NCI-H446 treated with DMSO at 0.1 percent for 48 hours (cell line): ENCODE measurements at places on chromosomes 1 and 21.
A peak's percentile ranks its signal among the peaks of the same experiment; 100 is the strongest.

- peak; percentile 8 for DNase-seq
These were observed 116.3 kb upstream of the CACYBP start for GRCh38 chr1:174883409-174883808.

DNA sequence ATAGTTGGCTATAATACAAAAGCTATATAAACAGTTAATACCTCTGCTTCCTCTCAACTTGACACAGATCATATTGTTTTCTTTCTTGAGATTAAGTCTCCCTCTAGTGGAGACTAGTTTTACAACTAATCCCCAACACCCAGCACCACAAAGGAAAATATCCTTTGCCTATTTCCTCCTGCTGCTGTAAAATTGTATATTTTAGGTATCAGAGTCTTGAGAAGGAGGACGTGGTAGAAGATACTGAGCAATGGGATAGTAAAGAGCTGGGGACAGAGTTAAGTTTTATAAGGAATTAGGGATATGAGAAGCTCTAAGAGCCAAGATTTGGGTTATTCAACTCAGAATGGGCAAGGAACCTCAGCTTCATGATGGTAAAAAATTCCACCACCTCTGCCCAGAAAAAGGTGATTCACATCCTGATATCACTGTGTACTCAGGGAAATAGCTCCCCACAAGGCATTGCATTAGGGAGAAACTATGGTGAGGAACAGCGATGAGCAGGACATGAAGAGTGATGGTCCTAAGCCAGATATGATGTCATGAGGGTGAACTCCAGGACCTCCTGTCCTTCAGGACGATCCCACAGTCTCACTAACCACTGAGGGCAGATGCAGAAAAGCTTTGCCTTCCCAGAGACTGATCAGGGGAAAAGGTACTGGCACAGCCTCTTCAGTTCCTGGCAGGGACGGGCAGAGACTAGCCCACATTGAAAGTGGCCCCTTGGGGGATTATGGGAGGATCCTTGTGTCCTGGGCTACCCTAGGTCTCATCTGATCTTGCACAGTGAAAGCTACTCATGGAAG is 14.7 kb upstream of the CFAP126 start:
- peak; percentile 58 for DNase-seq

- DNase-seq, result no peak
These were observed 3.1 kb upstream of the UBE2G2 start for GRCh38 chr21:44804762-44805161.

DNA sequence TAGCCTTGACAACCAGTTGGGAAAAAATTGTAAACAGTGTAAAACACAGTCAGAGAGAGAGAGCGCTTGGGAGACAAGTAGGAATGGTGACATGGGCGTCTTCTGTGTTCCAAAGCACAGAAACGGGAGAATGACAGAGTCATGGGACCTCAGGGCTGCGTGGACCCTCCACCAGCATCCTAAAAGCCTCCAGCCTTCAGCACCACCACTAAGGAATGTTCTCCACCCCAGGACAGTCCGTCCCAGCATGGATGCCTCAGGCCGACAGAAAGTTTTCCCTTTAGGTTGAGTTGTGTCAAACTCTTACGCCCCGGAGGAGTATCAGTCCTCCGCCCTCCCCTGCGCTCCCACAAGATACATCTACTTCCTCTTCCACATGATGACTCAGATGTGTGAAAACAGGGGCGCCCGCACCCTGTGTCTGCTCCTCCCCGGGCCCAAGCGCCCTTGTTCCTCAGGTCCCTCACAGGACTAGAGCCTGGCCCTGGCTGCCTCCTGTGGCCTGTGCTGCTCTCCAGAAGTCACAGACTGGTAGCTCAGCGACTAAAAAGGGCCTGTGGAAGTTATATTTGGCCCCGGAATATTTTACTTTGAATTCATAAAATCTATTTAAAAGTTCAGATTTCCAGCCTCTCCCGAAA is 63.9 kb upstream of the EFHD2 start:
- no peak for DNase-seq

DNA sequence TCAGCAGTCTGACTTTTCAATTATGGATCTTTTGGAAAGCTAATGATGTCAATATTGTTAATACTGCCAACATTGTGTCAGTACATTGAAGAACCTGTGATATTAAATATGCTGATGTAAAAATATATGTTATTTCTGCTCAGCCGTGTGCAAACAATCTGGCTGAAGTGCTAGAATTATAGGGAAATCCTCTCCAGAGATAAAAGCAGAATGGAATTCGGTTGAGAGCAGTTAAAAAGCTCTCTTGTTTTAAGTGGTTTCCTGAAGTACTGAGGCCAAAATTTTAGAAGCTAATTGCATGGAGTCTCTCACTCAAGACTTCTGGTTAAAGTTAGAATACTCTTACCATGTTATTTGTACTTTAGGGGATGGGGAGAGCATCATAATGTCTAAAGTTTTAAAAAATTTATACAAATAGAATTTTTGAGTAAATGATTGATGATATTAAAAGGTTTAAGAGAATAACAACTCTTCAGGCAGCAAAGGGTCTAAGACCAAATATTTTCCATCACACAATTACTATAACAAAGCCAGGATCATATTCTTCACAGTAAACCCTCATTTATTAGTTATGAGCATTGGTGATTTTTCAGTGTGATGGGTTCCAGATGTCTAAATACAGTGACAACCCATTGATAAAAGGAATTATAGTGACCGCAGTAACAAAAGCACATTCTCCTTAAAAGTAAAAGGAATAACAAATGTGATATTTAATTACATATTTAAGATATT is 834.2 kb upstream of the CXADR start:
- peak; percentile 15 for DNase-seq

DNA sequence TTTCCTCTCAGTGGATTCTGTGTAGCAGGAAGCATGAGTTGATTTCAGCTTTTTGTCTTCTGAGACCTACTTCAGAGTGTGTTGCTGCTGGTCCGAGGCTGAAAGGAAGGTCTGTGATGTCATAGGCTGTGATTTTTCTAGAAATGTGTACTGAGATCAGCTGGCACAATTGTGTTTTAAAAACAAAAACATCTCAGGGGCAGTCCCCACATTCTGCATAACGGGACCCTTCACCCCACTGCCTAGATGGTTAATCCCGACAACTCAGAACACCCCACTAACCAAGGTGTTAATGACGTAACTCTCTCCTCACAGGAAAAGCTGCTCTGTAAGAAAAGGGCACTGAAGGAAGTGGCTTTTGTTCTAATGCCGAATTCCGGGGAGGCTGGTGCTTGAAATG is 59.8 kb upstream of the PPP2R5A start:
- DNase-seq, result no peak

DNA sequence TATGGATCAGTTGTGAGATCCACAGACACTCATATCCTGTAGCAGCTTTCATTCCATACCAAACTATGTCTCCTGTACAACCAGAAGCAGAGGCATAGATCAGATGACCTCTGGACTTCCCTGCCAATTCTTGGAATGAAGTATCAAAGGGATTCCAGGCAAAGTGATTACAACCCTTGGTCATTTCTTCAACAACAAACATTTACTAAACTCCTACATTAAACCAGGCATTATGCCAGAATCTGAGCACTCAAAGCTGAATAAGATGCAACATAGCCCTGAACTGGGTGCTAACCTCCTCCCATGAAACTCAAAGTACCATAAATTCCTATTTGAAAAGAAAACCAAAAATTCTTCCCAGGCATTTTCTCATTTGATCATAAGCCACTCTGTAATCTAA is 121.2 kb upstream of the SGIP1 start:
- no peak for DNase-seq

DNA sequence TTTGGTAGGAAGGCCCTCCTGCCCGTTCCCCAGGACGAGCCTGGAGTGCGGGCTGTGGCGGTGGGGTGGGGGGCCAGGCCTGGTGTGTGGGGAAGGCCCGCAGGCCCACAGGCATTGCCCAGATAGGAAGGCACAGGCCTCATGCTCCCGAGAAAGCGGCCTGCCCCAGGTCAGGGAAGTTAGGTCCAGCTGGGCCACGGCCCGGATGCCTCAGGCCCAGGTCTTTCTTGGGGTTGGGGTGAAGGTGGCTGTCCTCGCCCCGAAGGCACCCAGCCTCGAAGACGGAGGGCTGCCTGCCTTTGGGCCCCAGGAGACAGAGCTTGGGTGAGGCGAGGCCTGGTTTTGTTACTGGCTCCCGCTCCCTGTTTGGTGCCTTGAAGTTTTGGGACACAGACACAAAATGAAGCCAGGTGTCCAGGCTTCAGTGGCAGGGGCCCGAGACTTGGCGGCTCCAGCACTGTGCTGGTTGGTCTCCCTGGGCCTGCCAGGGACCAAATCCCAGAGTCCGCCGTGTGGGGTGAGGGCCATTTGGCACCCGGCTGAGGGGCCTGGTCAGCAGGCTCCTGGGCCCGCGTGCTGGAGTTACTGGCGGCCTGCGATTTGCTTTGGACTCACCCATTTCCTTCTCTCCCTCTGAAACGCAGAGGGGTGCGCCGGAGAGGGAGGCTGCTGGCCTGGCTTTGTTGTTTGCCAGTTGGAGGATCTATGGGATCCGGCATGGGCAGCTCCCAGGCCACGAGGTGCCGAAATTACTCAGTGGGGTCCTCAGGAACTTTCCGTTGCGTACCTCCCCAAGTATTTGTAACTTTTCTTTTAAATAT is 2.0 kb downstream of the SKI start:
- DNase-seq, result no peak

- peak; percentile 79 for DNase-seq
These were observed 11.9 kb downstream of the KIF21B start for GRCh38 chr1:201011616-201012015.

GRCh38 chr1:92244376-92244775 is 26.7 kb downstream of the C1orf146 start:
- DNase-seq, result no peak

- no peak for DNase-seq
These were observed 2.7 kb downstream of the GRHL3 start for GRCh38 chr1:24321697-24322469.

GRCh38 chr1:33853431-33853830 is 10.4 kb upstream of the HMGB4 start:
- DNase-seq, result no peak

- DNase-seq, result no peak
These were observed 4.4 kb upstream of the LGR6 start for GRCh38 chr1:202189001-202189790.

DNA sequence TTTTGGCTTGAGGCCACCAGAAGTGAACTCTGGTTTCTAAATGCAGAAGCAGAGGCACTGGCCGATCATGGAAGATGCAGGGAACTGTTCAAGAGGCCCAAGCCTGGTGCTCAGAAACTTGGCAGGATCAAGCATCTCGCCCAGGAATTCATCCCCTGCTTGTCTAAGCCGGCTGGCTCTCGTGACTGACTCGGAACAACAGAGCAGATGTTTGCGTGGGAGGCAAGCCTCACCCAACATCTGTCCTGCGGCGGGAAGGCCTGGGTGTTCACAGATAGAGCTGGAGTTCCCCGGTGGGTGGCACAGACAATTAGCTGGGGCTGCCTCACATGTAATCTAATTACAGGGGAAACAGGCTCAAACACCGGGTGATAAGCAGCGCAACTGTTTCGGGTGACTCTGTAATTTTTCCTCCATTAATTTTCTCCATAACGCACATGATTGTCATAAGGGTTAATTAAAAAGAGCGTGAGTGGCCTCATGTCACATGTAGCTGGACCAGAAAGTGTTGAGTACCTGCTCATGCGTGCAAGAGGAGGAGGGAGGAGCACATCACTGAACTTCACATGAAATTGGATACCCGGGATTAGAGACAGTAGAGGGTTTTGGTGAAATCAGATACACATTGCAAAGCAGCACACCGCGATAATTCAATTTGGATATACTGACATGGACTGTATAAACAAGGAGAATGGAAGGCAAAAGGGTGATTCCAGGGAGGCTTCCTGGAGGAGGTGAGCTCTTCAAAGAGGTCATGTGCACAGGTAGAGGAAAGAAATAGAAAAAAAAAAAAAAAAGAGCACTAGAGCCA is 180.0 kb downstream of the ETS2 start:
- DNase-seq, result no peak

- DNase-seq, result no peak
These were observed 4.0 kb downstream of the HAO2 start for GRCh38 chr1:119372503-119373086.

DNA sequence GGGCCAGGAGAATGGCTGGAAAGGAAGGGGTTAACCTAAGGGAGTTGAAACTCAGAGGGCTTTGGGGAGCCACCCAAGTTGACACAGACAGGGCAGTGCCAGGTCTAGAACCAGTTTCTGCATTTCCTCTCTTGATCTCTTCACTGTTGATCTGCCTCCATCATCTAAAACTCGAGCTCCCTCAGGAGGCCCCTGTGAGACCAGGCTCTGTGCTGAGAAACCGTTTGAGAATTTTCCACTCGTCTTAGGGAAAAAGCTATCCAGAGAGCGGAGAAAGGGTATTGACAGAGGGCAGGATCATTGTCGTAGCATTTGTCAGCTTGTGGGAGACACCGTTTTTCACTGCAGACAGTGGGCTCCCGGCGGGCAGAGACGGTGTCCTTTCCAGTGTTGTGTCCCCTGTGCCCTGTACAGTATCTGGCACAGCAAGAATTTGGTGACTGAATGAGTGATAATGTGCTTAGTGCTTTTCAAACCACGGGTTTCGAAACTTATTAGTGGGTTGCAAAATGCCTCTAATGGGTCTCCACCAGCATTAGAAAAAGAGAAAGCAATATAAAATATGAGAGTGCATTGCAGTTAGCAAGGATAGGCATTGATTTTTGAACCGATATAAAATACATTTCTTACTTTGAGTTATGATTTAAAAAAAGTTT is 31.1 kb downstream of the PROK1 start:
- DNase-seq, result no peak

DNA sequence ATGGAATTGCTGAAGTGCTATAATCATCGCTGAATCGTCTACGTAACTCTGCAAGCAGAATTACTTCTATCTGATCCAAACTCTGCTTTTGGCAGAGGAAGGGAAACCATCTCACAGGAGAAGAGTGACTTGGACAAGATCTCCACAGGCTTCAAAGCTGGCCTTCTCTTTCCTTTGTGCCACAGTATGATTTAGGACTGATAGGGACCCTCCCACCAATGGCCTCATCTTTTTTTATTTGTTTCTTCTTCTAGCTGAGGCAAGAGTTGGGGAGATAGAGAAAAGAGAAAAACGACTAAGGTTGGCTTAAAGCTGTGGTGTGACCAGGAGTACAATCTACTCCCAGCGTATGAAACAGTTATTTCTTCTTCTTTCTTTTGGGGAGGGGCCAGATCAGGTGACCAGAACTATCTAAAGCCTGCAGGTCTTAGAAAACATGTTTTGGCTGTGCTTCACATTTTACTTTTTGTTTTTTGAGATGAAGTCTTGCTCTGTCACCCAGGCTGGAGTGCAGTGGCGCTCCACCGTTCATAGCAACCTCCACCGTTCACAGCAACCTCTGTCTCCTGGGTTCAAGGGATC is 35.0 kb downstream of the ZNF496 start:
- DNase-seq, result no peak

DNA sequence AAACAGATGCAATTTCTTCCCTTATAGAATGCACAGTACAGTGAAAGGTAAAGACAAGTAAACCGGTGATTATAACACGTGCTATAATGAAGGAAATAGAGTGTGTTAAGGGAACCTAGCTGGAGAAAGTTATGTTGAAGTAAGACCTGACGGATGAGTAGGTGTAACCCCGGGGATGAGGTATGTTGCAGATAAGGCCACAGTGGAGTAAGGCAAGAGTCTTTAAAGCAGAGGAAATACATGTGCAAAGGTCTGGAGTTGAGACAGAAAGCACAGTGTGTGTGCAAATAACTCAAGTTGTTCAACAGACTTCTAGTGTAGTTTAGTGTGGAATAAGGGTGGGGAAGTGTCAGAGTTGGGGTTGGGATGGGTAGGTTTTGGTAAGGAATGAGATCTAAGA is 2.9 kb downstream of the DBT start:
- no peak for DNase-seq

- DNase-seq, result no peak
These were observed 51.5 kb downstream of the VANGL2 start for GRCh38 chr1:160451859-160452232.
